ENCODE measurements at places on chromosomes 16 and 17.
A peak's percentile ranks its signal among the peaks of the same experiment; 100 is the strongest.

DNA sequence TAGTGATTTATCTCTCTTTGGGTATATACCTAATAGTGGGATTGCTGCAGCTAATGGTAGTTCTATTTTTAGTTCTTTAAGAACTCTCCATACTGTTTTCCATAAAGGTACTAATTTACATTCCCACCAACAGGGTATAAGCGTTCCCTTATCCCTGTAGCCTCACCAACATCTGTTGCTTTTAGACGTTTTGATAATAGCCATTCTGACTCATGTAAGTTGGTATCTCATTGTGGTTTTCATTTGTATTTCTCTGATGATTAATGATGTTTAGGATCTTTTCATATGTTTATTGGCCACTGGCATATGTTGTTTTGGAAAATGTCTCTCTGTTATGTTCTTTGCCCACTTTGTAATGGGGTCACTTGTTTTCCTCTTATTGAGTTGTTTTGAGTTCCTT lies 88.5 kb upstream of the ZNF267 start:
- no peak for DNase-seq

- no peak for DNase-seq
Observed at GRCh38 chr17:68698746-68699145, 97.6 kb upstream of the FAM20A start.

GRCh38 chr16:75320435-75320834 lies 69.0 kb upstream of the BCAR1 start:
- no peak for DNase-seq

- DNase-seq: no peak
Observed at GRCh38 chr16:50598936-50599361, 50.8 kb downstream of the NKD1 start.

GRCh38 chr17:9211133-9211765 lies 189.9 kb downstream of the NTN1 start:
- no peak for DNase-seq

- no peak for DNase-seq
Observed at GRCh38 chr16:57637424-57637823, 9.0 kb downstream of the ADGRG1 start.

GRCh38 chr16:86625029-86625428 lies 46.7 kb downstream of the FOXL1 start:
- DNase-seq: no peak

GRCh38 chr17:73052923-73053322 lies 39.6 kb downstream of the SLC39A11 start:
- no peak for DNase-seq

DNA sequence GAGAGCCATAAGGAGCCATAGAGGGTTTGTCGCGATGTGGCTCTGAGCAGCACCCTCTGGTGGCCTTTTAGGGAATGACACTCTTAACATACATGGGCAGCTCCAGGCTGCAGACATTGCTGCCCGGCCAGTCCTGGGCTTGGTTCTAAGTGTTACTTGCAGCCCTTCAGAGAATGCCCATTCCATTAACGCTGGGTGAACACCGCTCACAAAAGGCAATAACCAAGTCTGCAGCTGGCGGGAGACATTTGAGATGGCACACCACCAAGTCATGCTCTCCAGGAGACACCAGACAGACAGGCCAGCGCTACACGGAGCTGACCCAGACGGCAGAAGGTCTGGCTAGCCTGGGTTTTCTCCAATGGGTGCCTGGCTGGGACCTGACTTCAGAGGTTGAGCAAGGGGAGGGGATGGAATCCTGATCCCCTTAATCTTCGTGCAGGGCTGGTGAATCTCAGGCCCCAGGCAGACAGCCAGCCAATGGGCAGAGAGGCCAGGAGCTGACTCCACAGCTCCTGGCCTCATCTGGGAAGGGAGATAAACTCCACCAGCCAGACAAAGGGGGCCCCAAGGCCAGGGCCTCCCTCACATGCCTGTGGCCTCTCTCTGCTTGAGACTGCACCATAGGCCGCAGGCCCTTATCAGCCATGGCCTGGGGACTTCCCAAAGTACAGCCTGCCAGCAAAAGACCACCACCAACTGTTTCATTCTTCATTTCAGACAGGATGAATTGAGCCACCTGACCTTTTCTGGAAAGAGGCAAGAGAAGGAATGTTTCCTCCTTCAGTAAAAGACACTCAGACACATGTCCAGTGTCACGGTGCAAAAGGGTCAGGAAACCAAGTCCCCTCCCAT lies 58.8 kb downstream of the ZDHHC7 start:
- peak; percentile 33 for DNase-seq

DNA sequence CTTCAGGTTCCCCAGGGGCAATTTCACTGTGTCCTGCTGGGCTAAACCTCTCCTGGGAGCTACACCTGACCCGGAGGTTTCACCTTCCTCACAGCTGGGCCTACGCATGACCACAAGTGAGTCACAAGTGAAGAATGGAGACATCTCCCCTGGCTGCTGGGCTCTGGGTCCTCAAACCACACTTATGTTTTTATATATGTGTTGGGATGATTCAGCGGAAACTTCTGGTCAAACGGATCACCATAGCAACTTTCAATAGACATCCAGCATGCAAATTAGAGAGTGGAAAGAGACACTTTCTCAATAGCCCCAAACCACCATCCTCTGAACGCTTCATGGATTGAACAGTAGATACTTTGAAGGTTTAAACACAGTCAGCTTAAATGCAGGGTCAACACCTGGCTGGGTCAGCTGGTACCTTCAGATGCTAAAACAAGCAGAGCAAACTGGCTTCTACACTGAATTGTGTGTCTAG lies 28.0 kb upstream of the MAF start:
- DNase-seq: peak; percentile 69

- DNase-seq: no peak
Observed at GRCh38 chr17:51692917-51693316, 432.6 kb downstream of the UTP18 start.

DNA sequence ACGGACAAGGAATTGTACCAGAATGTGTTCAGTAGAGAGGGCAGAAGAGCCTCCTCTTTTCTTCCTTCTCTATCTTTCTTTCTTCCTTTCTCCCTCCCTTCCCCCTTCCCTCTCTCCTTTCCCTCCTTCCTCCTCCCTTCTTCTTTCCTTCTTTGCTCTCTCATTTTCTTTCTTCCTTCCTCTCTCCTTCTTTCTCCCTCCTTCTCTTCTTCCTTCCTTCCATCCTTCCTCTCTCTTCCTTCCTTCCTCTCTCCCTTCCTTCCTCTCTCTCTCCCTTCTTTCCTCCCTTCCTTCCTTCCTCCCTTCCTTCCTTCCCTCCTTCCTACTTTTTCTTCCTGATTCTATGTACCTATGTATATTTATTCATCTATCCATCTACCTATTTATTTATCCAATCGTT lies 59.7 kb upstream of the SDK2 start:
- no peak for DNase-seq

DNA sequence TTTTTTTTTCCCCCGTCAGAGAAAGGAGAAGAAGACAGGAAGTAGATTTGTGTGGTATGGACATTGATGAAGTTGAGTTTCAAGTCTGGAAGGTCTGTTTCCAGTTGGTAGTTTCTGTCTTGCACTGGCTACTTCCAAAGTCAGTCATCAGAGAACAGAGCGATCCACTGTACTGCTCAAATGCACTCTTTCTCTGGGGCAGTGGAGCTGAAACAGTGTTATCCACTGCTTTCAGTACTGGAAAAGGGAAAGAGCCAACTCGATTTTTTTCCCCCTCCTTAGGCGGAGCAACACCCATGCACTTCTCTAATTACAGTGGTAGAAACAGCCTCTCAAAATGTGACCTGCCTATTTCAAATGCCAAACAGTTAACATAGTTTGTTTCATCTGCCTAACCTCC lies 7.4 kb downstream of the PRKCA start:
- DNase-seq: no peak

DNA sequence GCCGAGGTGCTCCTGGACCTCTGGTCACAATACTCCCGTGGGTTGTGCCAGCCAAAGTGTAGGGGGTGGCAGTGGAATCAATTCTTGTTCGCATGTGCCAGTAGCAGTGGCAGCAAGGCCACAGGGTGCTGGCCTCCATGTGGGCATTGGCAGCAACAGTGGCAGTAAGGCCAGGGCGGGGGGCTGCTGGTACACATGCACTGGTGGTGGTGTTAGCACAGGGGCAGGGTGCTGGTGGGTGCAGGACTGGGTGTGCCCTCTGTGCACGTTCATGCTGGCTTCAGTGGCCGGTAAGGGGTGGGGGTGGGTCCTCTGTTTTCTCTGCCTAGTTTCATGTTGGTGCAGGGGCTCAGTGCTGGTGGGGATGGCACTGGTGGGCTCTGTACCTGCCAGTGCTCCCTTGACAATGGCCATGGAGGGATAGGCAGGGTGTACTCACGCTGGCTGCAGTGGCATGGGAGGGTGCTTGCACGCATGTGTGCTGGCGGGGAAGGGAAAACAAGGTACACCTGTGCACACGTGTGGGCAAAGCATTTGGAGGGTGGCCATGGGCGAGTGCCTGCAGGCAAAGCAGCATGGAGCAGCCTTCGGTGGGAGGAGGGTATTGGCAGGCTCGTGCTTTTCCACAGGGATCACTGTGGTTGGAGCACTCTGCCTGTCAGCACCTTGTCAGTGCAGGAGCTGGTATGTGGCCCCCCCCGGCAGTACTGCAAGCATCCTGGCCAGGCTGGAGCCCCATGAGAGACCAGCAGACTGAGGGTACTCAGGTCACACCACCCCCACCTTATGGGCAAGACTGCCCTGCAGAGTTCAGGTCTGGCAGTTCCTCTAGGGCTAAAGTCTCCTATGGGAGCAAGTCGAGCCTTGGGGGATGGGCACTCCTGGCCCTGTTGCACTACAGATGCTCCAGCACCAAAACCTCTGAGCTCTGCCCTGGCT lies 35.8 kb downstream of the NF1 start:
- DNase-seq: no peak
